ENCODE measurements at places on chromosomes 6 and 20.

- no peak for DNase-seq
Measured at GRCh38 chr20:5489601-5490000, 172.8 kb upstream of the PROKR2 start.

DNA sequence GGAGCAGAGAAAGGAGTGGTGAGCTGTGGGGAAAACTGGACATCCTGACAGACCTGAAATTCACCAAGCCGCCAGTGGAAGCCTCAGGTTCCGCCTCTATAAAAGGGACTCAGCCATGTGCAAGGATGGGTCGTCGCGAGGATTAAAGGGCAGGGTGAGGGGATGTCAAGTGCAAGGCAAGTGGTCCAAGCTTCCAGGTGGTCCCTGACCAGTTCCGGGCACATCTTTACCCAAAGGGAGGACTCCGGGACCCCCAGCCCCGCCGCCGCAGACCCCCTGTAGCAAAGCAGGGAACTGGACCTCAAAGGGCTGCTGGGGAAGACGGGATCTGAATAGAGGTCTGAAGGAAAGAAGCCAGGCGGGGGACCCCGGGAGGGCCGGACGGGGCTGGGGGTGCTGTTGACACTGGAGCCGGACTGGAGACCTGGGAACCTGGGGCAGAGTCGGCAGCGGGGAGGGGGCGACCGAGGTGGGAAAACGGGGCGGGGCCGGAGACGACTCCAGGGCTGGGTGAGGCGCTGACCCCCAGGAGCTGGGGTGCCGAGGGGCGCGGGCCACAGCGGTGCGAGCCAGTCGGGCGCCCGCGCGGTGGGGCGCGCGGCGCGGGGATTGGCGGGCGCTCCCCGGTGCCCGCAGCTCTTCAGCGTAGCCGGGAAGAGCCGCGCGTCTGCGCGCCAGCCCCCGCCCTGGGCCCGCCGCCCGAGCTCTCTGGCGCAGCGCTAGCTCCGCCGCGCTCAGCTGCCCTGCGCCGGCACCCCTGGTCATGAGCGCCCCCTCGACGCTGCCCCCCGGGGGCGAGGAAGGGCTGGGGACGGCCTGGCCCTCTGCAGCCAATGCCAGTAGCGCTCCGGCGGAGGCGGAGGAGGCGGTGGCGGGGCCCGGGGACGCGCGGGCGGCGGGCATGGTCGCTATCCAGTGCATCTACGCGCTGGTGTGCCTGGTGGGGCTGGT lies at the start of gene SSTR4:
SSTR4 (plus strand) TSS at position 592 of the 951 bp plus-strand sequence; CDS start at position 764, 172 bp downstream.
- no peak for DNase-seq

DNA sequence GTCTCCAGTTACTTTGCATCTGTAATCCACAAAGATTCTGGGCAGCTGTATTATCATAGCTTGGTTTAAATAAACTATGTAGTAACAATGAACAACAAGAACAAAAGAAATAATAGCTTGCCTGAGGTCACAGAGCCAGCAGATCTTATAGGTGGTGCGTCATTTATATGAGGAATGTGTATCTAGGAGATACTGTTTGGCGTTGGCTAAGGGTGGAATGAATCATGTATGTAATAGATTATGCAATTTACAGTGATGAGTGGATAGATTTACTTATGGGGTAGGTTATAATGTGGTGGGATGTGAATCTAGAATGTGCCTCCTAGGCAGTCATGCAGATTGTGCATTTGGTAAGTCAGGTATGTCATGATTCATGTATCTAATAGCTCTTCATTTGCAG lies 42.8 kb downstream of the HNF4A start:
- no peak for DNase-seq

DNA sequence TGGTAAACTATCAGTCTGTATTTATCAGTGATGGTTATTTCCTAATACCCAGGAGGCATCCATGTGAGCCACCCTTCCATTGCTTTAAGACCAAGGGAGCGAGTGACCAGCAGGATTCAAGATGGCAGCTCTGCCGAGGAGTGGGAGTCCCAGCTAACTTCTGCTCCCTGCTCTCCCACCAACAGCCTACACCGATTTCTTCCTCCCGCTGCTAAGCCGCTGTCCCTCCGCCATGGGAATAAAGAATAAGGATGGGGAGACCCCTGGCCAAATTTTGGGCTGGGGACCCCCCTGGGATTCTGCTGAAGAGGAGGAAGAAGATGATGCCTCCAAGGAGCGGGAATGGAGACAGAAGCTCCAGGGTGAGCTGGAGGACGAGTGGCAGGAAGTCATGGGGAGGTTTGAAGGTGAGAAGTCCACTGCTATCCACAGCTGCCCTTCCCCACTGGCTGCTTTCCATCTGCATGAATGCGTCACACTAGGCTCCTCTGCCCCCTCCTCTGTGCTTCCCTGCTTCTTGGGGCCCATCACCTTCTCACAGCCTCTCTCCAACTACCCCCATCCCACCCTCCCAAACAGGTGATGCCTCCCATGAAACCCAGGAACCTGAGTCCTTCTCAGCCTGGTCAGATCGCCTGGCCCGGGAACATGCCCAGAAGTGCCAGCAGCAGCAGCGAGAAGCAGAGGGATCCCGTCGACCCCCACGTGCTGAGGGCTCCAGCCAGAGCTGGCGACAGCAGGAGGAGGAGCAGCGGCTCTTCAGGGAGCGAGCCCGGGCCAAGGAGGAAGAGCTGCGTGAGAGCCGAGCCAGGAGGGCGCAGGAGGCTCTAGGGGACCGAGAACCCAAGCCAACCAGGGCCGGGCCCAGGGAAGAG lies 10.3 kb downstream of the NFKBIL1 start:
- no peak for DNase-seq
